ENCODE measurements at places on chromosomes 4 and X.

- no peak for DNase-seq
These were observed 43.4 kb downstream of the SLC9A7 start for GRCh38 chrX:46715530-46715929.

- DNase-seq, result no peak
These were observed 24.1 kb downstream of the HPRT1 start for GRCh38 chrX:134484039-134484438.

DNA sequence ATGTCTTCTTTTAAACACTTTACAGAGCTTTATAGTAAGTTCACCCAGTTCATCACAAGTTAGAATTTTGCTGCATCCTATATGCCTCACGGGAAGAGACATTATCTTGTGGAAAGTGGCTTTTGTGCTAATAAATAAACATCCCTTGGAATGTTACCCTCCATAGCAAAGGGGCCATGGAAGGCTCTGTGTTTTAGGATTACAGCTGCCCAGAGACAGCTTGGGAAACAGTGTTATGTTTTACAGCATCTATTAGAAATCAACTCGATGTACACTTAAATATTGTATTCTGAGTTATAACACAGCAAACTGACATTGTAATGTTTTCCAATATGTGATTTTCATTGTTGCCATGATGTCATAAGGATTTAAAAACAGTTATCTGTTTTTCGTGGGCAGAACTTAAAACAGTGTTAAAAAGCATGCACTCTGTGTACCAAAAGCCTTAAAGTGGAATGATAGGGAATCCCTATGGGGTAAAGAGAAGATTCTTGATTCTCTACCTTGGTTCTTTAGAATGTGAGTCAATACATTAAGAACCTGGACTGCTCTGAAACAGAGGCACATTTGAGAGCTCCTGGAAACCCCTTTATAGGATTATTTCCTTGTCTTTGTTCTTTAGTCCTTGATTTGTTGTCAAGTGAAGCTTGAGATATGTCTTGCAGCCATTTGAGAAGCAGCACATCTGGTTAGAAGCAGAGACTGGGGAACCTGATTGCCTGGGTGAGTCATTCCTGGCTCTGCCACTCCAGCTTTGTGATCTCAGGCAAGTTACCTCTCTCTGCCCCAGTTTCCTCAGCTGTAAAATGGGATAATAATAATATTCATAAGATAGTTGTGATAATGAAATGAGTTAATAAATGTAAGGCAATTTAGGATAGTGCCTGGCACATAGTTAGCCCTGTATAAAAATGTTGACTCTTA, 41.6 kb downstream of the ARHGAP10 start:
- no peak for DNase-seq

GRCh38 chr4:79831701-79832514, 241.1 kb downstream of the ANTXR2 start:
- DNase-seq, result no peak

- DNase-seq, result no peak
These were observed 75.3 kb downstream of the NAP1L3 start for GRCh38 chrX:93598076-93598475.

- DNase-seq, result no peak
These were observed 237.8 kb upstream of the ANXA3 start for GRCh38 chr4:78313754-78314120.

- no peak for DNase-seq
These were observed 35.7 kb upstream of the CDS1 start for GRCh38 chr4:84547211-84547610.

DNA sequence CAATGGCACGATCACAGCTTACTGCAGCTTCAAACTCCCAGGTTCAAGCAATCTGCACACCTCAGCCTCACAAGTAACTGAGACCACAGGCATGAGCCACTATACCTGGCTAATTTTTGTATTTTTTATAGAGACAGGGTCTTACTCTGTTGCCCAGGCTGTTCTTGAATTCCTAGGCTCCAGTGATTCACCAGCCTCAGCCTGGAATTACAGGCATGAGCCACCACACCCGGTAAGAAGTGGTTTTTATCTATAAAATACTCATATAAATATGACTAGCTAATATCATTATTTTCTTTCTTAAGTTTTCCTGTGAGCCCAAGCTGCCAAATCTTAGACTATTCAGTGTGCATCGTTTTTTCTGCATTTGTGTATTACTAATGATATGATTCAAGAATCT, 4.4 kb downstream of the SCFD2 start:
- DNase-seq, result no peak
